ENCODE measurements at places on chromosomes 4 and X.

- no peak for DNase-seq
Observed at GRCh38 chr4:43251841-43252240, 359.3 kb downstream of the GRXCR1 start.

DNA sequence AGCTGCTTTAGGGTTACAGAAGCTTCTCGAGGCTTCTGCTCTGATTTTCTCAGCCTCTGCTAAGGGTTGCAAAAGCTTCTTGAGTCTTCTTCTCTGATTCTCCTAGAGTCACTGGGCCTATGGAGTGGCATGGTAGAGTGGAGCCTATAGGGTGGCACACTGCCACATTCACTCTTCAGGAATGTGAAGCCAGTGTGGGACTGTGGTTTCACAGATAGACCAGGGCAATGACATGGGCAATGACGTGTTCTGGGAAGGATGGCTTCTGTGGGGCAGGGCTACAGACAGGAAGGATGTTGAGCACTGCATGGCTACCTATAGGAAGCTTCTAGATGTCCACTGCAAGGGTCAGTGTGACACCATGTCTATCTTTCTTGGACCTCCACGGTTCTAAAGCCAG, 11.0 kb upstream of the MAMLD1 start:
- no peak for DNase-seq

DNA sequence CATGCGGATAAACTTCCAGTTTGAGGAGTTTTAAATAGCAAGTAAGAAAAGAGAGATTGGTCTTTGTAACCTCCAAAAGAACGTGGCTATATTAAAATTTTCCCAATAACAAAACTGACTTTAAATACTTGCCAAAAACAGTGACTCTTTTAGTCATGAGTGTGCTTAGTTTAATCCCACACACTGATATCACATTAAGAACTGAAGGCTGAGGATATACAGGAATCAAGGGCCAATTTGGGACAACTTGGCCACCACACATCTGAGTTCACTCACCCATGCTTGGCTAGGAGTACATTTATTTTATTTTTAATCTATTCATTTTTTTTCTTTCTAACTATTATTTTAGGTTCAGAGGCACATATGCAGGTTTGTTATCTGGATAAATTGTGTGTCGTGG, 110.2 kb downstream of the APBB2 start:
- no peak for DNase-seq

- DNase-seq, result no peak
Observed at GRCh38 chr4:168562041-168562571, 65.3 kb downstream of the PALLD start.

GRCh38 chr4:175762582-175762981, 49.5 kb downstream of the GPM6A start:
- no peak for DNase-seq

GRCh38 chr4:6753103-6753560, 29.4 kb upstream of the KIAA0232 start:
- no peak for DNase-seq

DNA sequence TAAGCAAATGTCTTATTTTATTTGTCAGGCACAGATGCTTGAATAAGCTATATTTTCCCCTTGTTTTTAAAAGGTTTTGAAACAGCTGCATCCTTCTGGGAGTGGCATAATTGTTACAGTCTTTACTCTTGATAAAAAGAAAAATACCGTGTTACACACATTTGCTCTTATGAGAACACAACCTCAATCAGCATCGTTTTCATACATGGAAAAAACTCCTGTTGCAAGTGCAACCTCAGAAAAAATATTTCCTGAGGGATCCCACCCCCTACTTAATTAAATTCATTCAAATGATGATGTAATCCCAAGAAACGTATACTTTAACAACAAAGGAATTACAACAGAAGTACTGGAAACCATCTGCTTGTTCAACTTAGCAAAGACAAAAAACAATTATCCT, 58.6 kb downstream of the SMAD1 start:
- no peak for DNase-seq

- no peak for DNase-seq
Observed at GRCh38 chr4:60221866-60222265, 978.3 kb upstream of the ADGRL3 start.

DNA sequence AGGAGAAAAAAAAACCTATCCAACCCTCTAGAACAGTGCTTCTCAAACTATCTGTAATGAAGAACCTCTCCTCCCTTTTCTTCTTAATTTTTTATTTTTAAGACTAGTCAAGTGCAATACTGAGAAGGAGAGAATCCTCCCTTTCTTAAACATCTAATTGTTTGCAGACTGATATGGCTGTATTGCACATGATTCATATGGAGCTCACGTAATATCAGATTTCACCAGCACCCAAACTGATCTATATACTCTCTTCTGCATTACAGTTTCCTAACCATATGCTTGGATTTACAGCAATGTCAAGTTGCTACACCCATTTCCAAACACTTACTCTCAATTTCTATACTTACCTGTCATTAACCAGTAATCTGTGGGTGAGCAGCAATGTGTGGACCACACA, 9.5 kb downstream of the PRMT9 start:
- no peak for DNase-seq

GRCh38 chr4:168188754-168189153, 96.4 kb downstream of the ANXA10 start:
- no peak for DNase-seq

GRCh38 chrX:123340696-123341095, 156.6 kb downstream of the GRIA3 start:
- DNase-seq, result no peak

GRCh38 chr4:3372264-3372932, 69.4 kb upstream of the HGFAC start:
- DNase-seq, result no peak

- no peak for DNase-seq
Observed at GRCh38 chr4:14168919-14169318, 541.4 kb upstream of the BOD1L1 start.

DNA sequence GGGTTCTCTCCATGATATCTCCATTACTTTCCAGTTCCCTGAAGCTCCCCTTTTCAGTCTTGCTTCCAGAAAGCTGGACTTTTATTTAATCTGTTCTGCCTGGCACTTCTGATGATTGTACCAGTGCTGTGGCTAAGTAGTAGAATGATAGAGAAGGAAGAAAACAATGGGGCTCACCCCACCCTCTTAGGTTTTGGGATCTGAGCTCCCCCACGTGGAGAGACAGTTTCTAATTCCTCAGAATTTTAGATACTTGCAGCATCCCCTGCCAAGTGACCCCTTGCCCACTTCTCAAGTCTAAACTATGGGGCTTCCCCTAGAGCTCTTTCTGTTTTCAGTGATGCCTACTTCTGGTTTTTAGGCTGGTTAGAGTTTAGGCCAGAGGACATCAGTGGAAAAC, 73.9 kb downstream of the GC start:
- DNase-seq, result no peak

GRCh38 chr4:119135721-119136121, at the start of gene MYOZ2:
TSS of gene MYOZ2 (plus strand) at chr4:119135832. CDS start at chr4:119136526, 694 bp downstream.
- no peak for DNase-seq

DNA sequence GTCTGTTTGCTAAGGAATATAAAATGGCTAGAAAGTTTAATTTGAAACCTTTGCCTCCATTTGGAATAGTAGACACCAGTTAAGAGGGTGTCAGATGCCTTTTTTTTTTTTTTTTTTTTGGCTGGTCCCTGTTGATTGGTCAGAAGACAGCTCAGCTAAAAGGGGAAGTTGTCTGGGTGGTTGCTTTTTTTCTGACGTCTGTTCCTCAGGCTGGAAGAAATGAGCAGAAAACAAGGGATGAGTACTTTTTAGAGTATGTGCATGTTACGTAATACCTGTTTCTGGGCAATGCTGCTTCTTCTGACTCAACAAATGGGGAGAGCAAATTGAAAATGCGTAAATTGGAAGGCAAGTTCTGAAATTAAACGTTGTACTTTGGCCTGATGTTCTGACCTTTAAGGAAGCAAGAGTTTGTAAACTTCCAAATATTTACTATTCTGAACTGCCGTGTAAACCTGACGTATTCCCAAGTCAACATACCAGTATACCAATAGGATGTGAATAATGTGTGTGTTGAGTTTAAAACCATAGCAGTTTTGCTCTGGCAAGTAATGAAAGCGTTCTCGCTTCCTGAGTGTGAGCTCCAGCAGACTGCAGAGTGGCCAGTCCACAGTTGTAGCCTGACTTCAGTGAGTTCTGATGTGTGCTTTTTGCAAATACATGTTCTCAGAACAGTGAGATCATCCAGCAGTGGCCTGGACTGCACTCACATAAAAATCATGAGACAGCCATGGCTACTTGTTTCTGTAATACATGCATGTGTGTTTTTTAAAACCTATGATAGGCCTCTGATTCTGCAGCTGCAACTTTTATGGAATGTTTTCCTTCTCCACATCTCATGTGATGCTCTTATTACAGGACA, 1.7 kb downstream of the SAT1 start:
- DNase-seq, result no peak

- no peak for DNase-seq
Observed at GRCh38 chr4:114209584-114209983, 230.1 kb upstream of the ARSJ start.

DNA sequence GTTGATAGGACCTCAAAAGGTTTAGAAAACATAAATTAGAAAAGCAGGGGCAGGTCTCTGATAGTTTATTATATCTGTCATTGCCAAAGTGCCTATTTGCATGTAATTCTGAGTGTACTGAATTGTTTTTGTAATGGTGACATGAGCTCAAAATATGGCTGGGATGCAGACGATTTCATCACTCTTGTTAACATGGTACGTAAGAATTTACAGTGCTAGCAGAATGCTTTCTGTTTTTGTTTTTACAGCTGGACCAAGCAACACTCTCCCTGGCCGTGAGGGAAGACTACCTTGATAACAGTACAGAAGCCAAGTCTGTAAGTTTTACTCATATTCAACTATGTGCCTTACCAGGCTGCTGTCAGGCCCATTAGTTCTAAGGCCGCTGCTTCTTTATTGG, 58.1 kb downstream of the PHEX start:
- no peak for DNase-seq

- DNase-seq, result no peak
Observed at GRCh38 chrX:46812445-46812844, 24.4 kb upstream of the RP2 start.
